ENCODE measurements at places on chromosomes 5 and 9.

- no peak for DNase-seq
Observed at GRCh38 chr9:90964101-90965020, 162.7 kb downstream of the SYK start.

- DNase-seq, result no peak
Observed at GRCh38 chr5:172093559-172093958, 87.1 kb upstream of the FBXW11 start.

- no peak for DNase-seq
Observed at GRCh38 chr9:72477930-72478518, 43.4 kb upstream of the TMC1 start.

DNA sequence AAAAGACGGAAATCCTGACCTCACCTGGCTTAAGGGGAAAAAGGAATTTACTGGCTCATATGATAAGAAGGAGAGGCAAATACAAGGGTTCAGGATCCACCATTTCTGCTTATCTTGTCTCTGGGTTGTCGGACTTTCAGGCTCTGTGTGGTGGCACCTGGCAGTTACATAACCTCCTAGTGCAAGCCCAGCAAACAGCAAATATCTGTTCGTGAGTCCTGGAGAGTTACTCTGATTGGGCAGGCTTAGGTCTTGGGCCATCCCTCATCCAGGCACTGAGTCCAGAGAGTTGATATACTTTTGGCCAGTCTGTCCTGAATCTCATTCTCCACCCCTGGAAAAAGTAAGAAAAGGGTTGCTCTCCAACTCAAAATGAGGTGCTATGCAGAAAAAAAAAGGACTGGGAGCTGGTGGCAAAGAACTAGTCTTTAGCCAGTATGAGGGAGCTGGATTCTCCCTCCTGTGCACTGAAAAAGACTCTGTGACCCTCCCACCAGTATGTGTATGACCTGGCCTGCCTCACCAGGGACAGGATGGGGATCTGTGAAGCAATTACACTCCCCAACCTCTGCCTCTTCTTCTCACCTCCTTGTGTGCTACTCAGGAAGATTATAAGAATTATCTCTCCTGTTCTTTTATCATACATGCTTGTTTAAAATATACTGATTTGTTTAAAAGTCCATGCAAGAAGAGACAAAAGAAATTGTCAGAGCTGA, 282.9 kb downstream of the ARHGAP26 start:
- no peak for DNase-seq

GRCh38 chr5:173535166-173535975, 81.1 kb downstream of the BOD1 start:
- DNase-seq, result no peak

DNA sequence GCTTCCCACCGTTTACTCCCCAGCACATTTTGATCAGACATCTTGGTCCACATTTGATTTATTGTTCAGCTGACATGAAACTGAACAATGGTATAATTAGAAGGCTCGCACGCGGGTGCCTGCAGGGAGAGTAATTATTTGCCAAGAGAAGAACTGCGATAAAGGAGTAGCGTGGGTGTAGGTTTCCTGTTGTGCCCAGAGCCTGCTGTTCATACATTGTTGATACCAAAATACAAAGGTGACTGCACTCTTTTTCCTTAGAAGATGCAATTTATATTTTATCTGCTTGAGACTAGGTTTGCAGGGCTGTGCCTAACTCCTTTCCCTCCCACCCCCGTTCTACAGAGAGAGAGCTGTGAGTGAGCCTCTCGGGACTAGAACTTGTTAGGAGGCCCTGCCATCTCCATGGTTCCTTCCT, 241.8 kb upstream of the MSX2 start:
- DNase-seq, result no peak

DNA sequence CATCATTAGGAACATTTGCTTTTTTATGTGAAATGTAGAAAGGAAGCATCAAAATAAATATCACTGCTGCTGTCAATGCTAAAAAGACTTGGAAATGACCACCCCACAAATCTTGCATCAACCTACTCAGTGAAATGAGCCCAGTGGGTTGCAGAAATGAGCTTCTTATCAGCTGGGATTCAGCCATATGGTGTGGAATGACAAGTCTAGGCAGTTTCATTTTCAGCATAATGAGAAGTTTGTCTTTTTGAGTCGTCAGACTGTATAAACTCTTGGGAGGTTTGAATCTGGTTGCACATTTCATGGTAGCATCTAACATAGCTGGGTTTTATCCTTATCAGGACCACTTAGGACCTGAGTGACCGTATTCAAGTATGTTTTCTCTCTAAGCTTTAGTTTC, 251.1 kb upstream of the PPP1R2B start:
- DNase-seq, result no peak

- no peak for DNase-seq
Observed at GRCh38 chr9:36129139-36129538, 7.4 kb upstream of the GLIPR2 start.

DNA sequence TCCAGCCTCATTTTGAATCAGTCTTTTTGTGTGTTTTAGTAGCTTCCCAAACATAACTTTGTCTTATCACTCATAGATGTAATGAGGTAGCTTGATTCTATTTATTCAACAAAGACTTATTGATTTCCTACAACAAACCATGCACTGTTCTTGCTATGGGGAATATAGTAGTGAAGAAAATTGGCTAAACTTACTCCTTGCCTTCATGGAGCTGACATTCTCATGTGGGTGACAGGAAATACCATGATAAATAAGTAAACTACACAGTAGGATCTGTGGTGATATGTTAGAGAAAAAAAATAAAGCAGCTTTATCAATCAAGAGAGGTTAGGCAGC, 255.7 kb upstream of the TNC start:
- DNase-seq, result no peak

DNA sequence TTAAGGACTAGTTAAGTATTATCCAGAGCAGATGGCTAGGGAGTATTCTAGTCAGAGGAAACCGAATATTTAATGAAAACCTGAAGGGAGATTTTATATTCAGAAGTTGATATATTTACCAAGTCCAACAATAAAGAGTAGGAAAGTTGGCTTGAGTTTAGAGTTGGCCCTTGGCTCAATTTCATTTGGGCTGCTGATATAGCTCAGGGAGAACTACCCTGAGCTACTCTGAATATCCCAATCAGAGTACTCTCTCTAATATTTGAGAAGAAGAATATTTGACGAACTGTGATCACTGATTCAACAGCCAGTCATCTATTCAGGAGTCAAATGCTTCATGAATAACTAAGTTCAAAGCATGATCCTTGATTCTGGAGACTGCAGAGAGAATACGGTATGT, 34.5 kb downstream of the TBCA start:
- no peak for DNase-seq

DNA sequence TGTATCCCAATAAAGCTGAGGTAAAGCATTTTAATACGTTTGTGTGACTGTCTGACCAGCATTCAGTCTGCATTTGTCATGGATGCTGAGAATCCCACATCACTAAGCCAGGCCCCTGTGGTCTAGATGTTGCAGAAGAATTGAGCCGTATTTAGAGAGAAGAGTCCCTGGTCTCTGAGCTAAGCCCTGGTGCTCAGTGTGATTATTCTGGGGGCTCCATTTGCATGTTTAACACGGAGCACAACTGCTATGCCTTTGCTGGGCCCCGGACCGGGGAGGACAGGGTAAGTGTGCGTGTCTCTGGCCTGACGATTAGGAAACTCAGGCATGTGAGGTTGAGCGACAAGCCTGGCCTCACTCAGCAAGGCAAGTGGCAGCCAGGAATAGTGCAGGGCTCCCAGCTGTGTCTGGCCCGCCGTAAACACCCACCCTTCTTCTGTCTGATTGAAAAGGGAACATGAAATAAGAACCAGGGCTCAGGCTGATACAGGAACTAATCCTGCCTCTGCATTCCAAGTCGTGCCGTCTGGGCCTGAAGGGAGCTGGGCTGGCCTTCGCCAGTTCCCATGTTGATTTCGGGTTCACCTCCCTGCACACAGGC, 22.3 kb downstream of the FAM78A start:
- DNase-seq, result no peak

DNA sequence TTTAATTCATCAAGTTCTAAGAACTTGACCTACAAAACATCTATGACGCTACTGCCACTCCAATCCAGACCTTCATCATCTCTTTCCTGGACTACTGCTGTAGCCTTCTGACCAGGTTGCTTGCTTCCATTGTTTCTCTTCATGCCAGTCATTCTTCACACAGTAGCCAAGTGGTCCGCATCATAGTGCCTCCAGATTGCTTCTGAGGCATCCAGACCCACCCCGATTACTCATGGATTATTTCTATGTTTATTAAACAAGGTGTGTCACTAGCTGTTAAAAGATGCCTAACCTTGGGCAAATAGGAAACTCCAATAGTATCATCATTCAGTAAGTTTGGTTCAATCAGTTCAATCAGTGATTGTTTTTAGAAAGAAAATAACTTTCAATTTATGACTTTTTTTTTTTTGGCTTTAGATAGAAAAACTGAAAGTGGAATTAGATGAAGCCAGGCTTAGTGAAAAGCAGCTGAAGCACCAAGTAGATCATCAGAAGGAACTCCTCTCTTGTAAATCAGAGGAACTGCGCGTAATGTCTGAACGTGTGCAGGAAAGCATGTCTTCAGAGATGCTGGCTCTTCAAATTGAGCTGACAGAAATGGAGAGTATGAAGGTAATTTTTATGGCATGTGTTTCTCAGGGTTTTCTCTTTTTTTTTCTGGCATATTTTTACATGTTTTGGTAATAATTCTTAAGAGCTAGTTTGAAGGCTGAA, 9.5 kb downstream of the SPDL1 start:
- DNase-seq, result no peak

DNA sequence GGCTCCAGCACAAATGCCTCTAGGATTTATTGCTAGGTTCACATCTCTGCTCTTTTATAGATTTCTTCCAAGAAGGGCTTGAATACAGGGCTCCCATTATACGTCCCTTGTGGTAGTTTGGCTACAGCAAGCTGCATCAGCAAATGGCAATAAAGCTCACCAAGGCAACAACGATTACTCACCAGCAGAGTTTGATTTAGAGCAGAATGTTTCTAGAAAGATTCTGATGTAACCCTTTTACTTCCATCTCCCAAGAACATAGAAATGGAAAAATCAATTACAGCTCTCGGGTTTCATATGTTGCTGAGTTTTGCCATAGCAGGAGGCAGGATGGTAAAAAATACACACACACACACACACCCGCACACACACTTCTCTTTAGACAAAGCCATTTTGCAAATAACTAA, 124.2 kb upstream of the TNPO1 start:
- DNase-seq, result no peak

DNA sequence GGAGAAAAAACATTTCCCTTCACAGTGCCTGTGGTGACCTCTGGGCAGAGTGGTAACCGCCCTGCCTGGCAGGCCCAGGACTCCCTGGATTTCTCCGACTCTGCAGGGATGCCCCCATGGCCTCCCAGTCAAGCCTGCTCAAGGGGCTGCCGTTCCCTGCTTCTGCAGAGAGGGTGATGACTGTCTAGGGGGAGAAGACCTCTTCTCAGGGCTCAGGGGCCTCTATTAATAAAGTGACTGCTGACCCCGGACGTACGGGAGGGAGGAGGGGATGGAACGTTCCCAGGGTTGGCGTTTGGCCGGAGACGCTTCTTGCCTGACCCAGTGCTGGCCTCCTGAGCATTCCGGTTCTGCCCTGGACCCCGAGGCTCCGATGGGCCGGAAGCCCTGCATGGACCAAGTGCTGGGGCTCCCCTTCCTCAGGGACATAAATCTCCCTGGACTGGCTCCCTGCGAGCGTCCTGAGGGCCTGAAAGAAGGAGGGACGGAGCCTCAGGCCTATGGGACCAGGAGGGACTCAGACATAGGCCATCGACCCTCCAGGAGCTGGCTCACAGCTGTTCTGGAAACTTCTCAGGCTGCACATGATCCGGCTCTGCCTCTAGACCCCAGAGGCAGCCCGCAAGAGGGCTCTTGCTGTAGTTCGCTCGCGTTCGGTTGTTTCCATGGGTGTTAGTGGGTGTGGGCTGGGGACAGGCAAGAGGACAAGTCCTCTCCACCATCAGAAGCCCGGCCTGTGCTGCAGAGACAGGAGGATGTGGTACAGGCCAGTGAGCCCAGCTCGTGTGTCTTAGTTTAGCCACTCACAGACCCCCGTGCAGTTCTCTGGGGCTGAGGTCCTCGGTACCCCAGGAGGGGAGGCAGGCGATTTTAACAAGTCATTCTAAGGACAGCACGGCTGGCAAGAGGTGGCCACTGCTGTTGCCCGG, 8.1 kb upstream of the RNU6ATAC start:
- no peak for DNase-seq

DNA sequence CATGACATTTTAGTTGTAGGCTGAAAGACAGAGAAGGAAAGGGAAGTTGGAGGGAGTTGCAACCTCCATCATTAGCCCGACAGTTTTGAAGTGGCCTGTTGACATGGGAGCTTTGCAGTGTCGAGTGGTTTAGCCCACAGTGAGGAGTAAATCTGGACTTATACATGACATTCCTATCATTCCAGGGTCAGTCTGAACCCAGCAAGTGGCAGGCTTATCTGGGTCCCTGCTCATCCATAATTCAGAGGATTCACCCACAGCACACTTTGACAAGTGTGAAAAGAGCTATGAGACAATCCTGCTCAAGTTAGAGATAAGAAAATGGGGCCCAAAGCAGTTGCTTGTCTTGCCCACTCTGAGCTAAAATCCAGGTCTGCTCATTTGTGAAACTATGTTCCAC, 8.4 kb upstream of the TNC start:
- no peak for DNase-seq

- no peak for DNase-seq
Observed at GRCh38 chr5:146052780-146053179, 52.6 kb downstream of the PLAC8L1 start.

- no peak for DNase-seq
Observed at GRCh38 chr5:113202746-113203716, 226.4 kb downstream of the DCP2 start.

GRCh38 chr9:6894135-6894534, 136.4 kb downstream of the KDM4C start:
- no peak for DNase-seq

- DNase-seq, result no peak
Observed at GRCh38 chr5:90641528-90641927, 82.9 kb downstream of the ADGRV1 start.

- DNase-seq, result no peak
Observed at GRCh38 chr5:2137444-2138050, 254.8 kb upstream of the IRX4 start.

DNA sequence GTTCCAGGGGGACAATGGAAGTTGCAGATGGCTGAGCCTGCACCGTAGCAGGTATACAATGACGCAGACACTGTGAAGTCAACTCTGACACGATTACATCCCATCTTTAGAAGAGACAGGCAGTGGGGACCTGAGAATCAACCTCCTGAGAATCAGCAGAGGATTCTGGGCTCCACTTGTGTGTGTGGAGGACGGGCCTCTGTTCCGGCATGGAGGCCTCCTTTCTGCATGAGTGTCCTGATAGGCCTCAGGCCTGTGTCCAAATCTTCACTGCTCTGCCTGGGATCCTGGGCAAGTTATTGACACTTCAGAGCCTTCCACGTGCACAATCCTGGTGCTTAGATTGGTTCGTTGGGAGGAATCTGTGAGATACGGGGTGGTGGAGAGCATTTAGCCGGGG, 151.2 kb upstream of the COL5A1 start:
- no peak for DNase-seq

GRCh38 chr9:103714992-103715391, 379.1 kb upstream of the SMC2 start:
- no peak for DNase-seq

DNA sequence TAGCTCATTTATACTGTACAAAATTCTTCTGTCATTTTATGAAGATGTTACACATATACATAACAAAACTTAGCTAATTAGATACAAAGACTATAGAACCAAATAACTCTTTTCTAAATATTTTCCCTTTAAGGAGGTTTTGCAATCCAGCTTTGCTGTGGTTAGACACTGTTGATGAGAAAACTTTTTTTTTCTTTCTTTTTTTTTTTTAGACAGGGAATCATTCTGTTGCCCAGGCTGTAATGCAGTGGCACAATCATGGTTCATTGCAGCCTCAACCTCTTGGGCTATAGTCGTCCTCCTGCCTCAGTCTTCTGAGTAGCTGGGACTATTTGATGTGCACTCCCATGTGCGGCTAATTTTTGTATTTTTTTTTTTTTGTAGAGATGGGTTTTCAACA, 38.5 kb upstream of the CDKN2B start:
- no peak for DNase-seq
